ENCODE measurements at places on chromosomes 2 and 18.

DNA sequence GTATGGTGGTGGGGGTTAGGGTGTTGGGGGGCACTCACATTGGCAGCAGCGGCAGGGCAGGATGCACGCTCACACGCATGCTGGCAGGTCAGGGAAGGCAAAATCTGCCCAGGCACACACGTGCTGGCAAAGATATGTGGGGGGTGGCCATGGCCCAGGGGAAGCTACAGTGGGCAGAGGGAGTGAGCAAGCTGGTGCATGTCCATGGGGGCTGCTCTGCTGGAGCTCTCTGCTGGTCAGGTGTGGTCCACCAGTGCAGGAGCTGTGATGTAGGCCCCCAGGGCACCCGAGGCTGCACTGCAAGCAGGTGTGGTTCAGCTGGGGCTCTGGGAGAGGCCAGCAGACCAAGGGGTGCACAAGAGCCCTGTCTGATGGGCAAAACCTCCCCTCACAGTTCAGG is 491.5 kb upstream of the TNP1 start:
- DNase-seq, result no peak

DNA sequence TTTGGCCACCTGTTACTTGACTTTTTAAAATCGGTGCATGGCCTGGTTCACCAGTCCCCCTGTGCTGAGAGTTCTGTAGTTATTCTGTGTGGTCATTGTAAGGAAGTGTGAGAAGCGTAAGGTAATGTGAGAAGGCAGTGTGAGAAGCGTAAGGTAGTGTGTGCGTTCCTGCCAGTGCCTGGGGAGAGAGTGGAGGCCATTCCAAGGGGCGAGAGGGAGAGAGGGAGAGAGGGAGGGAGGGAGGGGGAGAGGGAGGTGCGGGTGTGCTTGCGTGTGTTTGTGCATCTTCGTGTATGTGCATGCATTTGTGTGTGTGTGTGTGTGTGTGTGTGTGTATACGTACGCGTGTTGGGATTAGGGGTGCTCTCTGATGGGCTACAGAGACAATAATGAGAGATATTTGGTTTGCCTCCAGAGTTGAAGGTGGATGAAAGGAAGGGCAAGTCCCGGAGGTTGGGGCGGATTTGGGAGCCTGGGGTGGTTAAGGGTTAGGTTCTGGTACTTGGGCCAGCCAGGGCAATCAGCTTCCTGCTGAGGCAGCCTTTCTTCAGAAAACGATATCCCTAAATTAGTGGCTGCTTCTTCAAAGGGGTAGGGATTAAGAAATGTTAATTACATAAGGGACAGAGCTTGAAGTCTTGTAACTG is 53.7 kb downstream of the SGPP2 start:
- DNase-seq, result no peak

DNA sequence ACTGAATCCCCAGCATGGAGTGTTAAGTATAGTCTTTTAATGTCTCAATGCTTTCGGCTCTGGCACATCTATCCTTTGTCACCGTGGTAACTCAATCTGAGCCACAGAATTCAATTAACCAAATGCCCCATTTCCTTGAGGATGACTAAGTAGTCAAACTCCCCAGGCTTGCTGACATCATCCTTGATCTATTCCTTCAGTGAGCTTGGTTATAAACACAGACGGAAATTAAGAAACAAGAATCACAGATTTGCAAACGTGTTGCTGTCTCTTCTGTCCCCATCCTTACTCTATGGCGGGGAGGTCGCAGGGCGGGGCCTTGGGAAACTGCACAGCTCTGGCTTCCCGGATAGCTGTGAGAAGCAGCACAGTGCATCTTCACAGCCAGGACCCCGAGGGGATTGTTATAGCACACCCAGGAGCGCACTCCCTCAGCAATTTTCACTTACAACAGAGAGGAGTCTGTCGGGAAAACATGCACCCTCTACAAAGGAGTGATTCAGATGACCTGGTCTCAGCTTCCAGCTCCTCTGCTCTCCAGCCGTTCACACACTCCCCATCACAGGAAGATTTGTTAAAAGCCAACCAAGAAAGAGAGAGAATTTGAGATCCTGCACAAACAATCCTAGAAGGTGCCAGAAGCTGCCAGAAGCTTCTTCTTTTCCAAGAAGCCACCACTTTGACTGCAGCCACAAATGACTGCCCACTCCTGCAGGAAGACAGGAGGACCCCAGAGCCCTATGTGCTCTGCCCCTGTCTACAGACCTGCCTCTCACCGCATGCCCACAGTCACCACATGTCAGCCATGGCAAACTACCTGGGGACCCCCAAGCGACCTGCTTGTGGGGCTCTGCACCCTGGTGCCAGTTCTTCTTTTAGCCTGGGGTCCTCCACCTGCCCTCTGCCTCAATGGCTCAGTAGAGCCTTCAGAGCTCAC is 44.9 kb upstream of the YWHAQ start:
- DNase-seq, result no peak

GRCh38 chr2:75605770-75606529 is 40.6 kb upstream of the MRPL19 start:
- DNase-seq, result peak; percentile 9

Measured in NCI-H1092 treated with DMSO at 0.1 percent for 48 hours (cell line).